ENCODE measurements at places on chromosomes 2 and 18.

GRCh38 chr2:69831354-69831905 lies 2.0 kb downstream of the GMCL1 start:
- DNase-seq, result no peak

DNA sequence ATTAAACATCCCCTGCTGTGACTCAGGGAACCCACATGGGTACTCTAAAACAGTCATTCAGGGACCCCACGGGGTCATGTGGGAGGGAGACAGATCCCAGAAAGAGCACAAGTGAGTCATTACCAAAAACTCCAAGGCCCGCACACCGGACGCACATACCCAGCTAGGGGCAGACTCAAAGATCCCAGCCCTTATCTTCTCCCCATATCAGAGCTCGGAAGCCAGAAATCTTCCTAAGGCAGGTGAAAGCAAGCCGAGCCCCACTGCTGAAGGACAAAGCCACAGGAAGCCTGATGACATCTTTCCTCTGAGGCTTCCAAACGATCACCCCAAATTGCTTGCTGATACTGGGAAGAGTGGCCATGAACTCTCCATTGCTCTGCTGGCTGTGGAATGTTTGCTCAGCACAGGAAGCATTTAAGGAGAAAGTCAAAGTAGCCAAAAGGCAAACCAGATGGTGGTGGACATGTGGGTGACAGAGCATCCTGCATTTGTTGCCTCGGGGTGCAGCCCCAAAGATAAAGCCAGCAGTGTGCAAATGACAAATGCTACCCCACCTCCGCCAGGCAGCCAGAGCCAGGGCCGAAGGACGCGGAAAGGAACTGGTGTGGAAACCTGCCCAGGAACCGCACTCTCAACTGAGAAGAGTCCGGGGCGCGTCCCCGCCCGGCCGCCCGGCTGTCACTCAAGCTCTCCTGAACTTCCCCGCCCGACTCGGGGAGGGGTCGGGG lies 784 bp downstream of the ACTR1B start:
- peak; percentile 86 for DNase-seq

DNA sequence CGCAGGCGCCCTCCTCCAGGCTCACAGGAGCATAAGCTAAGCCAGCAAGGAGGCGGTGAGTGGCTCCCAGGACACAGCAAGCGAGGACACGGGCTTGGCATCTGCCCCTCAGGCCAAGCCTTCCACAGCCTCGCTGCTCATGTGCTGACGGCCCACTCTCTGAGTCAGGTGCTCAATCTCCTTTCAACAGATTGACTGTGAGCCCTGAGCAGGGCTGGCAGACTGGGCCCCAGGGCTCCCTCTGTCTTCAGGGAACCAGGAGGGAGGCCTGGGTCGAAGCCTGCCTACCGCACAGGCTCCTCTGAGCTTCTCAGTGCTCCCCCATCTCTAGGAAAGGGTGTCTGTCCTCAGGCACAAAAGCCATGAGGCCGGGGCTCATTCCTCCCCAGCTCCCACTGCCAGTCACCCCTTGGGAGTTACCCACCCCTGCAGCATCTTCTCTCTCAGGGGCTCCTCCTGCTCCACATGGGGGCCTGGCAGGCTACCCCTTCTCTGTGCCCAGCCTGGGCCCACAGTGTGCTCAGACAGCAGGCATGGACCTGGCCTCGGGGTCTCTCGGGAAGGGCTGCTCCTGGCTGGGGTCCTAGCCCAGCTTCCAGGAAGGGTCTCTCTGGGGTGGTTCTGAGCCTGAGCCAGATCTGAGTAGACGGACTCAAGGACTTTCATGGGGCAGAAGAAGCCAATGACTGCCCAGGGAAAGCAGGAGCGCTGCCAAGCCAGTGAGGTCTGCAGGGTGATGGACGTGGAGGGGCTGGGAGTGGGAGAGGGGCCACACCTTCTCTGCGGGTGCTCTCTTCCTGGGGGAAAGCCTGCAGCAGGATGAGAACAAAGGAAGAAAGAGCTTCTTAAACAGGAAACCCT lies 138.0 kb upstream of the GPC1 start:
- DNase-seq, result peak; percentile 67

- DNase-seq, result no peak
These were observed 28.2 kb upstream of the SOCS6 start for GRCh38 chr18:70260683-70261082.

DNA sequence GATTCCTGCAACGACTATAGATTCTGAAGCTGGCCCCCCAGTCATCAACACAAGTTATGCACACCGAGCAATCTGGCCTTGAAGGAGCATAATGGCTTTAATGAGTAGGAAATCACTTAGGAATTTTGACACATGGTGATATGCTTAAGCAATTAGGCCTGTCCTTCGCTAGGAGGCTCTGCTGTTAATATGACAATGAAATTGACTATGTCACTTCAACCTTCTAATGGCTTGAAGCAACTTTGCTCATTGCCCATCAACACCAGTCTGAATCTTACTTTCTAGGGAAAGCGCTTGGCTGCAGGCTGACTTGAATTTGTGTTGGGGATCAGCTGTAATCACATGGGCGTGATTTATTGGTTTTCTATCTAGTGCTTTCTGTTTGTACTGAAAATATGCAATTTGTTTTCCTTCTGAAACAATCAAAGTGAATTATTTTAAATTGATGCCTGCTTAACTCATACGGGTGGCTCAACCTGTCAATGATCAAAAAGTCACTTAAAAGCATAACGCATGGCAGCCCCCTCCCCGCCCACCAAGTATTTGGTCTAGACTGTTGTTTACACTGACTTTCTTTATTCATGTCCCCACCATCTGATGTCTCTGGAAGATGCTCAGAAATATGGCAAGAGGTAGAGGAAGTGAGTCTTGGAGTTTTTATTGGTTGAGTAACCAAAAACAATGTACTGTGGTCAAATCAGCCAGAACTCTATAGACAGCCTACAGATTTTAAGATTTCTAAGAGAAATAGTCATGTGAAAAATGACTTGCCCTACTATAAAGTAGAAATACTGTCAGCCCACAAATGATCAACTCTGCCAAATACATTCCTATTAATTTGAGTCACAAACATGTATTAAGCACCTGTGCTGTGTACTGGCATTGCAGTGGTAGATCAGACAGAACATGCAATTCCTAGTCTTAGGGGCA lies 344.9 kb downstream of the RBM43 start:
- no peak for DNase-seq

GRCh38 chr2:144801766-144802165 lies 281.8 kb upstream of the ZEB2 start:
- no peak for DNase-seq

DNA sequence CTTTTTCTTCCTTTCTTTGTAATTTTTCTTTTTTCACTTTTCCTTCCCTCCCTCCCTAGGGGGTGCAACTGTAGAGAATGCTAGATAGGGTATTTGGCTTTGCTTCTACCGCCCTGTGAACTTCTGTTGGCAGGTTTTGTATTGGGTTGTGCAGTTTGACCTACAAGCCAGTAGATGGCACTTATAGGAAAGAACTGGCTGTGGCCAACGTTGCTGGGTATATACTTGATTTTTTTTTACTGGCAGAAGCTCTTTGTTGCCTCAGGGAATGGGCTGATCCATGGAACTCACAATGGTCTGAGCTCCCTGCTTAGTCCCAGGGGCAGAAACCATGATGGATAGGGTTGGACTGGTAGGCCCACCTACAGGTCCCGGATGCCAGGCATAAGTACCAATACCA lies 1019.5 kb upstream of the LRRTM1 start:
- DNase-seq, result no peak

DNA sequence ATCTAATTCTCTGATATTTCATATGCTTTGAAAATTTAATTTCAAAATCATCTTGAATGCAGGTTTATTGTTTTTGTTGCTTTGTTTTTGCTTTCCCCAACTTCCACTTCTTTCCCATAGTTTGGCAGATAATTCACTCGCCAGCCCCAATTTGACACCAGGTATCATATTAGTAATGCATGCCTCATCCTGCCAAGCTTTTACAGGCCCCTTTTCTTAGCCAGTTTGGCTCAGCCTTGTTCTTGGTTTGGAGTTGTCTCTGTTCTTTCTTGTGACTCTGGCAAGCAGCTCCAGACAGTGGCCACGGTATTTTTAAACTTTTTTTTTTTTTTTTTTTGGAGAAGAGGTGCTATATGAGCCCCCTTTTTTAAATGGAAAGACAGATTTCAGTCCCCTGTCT lies 65.3 kb downstream of the PMS1 start:
- no peak for DNase-seq
